CD8-positive, alpha-beta T cell (primary cell): ENCODE measurements at places on chromosomes 7 and 10.

- DNase-seq, result no peak
Observed at GRCh38 chr10:88820748-88821401, 18.3 kb downstream of the LIPM start.

DNA sequence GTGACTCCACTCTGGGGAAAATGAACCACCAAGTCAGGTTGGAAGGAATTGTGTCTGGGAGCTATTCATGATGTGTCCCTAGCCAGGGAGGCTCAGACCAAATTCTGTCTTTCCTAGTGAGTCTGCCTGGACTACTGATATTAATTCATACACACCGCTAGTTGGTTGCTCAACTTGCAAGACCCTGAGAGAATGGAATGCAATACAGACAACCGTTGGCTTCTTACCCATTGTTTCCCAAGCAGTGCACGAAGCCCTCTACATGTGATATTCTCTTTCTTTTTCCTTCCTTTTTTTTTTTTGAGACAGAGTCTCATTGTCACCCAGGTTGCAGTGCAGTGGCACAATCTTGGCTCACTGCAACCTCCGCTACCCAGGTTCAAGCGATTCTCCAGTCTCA is 19.4 kb upstream of the SRGN start:
- no peak for DNase-seq

- no peak for DNase-seq
Observed at GRCh38 chr7:93943816-93944540, 22.4 kb downstream of the GNG11 start.

GRCh38 chr7:108263425-108263824 is 133.3 kb upstream of the LAMB4 start:
- DNase-seq, result no peak

- no peak for DNase-seq
Observed at GRCh38 chr7:47807126-47807525, 141.1 kb downstream of the PKD1L1 start.

GRCh38 chr7:16494955-16495719 is 29.6 kb upstream of the SOSTDC1 start:
- DNase-seq, result no peak

GRCh38 chr7:123929655-123930054 is 4.6 kb downstream of the SPAM1 start:
- DNase-seq, result no peak

DNA sequence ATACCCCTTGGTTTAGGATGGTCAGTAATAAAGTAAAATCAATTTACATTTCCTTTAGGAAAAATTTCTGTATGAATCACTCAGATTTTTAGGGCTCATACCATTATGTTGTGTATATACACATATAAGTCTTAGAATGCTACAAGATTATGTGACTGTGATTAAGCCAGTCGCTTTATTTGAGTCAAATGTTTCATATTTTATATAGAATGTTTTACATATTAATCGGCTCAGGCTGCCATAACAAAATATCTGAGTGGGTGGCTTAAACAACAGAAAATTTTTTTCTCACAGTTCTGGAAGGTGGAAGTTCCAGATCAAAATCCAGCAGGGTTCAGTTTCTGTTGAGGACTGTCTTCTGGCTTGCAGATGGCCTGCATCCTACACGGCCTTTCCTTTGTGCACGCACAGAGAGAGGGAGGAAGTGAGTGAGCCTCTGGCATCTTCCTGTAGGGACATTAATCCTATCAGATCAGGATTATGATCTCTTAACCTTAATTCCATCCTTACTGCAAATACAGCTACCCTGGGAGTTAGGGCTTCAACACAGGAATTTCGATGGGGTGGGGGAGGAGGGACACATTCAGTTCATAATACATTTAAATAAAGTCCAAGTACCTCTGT is 198.0 kb downstream of the PHF14 start:
- no peak for DNase-seq

GRCh38 chr7:132760244-132760623 is 184.0 kb upstream of the PLXNA4 start:
- DNase-seq, result no peak

DNA sequence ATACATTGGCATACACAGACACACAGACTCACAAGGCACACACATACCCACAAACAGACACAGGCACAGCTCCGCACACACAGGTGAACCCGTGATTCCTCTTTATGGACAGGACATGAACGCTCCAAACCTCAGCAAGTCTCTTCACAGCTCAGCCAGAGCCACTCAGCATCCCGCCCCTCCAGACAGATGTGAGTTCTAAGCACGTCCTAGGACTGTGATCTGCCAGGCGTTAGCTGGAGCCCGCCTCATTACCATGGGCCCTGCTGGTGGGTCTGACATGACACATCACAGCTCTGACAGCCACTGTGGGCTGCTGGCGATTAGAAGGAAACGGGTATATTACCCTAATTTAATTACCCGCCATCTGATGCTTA is 176.7 kb upstream of the PPP2R2D start:
- DNase-seq, result no peak

DNA sequence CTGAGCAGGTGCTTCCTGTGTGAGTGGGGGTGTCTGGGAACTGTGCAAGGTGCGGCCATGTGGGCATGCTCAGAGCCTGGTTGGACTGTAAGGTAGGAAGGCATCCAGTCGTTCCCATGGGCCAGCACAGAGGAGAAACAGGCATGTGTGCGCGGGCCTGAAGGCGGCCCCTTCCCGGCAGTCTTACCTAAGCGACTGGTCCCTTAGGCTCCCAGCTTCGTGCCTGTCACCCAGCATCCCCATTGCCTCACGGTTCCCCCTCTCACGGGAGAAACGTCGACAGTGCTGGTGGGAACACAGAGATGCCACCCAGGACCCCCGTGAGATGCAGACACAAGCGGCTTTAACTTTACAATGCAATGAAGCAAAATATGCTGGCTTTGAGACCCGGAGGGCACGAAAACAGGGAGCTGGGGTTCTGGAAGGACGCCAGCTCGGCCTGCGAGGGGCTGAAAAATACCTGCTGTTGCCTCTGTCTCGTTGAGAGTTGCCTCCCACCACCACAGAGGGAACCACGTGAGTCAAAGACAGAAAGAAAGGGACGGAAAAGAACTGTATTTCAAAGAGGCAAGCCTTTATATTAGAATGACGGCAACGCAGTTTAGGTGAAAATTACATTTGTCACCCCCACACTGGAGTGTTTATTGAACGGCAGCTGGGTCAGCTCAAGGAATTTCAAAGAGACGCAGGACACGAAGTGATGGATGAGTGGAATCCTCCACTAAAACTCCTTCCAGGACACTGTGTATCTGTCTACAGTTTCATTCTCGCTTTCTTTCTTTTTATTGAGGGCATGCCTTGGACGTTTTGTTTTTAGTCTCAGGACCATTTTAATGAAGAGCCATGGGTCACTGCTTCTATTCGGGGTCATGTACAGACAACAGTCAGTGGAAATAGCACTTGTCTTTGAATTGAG is 128.4 kb downstream of the DNAJB6 start:
- no peak for DNase-seq

GRCh38 chr10:18236756-18237155 is 96.5 kb downstream of the CACNB2 start:
- DNase-seq, result no peak

- no peak for DNase-seq
Observed at GRCh38 chr10:46329690-46330016, 42.9 kb downstream of the ANTXRL start.

GRCh38 chr7:47461161-47461560 is 120.8 kb downstream of the TNS3 start:
- no peak for DNase-seq

- no peak for DNase-seq
Observed at GRCh38 chr7:33616752-33617151, 288.6 kb upstream of the BMPER start.

GRCh38 chr10:29612657-29613056 is 22.1 kb downstream of the SVIL start:
- DNase-seq, result no peak

DNA sequence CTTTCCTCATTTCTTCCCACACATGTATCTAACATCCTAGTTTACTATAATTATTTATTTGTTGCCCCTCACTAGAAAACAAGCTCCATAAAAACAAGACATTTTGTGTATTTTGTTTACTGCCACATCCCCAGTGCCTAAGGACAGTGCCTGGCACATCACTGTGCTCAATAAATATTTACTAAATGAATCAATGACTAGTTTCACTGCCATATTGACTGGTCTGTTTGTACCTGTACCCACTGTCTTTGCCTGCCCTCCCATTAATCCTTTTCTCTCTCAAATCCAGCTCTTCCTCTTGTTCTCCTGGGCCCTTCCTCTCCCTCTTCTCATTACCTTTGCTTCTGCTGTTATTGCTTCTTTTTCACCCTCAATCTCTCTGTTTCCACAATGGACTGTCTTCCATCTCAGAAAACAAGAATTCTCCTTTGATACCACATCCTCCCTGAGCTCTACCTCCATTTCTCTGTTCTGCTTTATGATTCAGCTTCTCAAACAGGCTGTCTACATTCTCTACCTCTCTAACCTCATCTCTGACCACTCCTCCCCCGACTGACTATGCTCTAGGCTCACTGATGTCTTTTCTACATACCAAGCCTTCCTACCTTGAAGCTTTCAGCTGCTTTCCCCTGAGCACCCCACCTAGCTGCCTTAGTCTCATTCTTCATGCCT is 8.3 kb upstream of the FAM133B start:
- DNase-seq, result no peak

GRCh38 chr7:122595885-122596284 is 103.0 kb downstream of the RNF133 start:
- no peak for DNase-seq

DNA sequence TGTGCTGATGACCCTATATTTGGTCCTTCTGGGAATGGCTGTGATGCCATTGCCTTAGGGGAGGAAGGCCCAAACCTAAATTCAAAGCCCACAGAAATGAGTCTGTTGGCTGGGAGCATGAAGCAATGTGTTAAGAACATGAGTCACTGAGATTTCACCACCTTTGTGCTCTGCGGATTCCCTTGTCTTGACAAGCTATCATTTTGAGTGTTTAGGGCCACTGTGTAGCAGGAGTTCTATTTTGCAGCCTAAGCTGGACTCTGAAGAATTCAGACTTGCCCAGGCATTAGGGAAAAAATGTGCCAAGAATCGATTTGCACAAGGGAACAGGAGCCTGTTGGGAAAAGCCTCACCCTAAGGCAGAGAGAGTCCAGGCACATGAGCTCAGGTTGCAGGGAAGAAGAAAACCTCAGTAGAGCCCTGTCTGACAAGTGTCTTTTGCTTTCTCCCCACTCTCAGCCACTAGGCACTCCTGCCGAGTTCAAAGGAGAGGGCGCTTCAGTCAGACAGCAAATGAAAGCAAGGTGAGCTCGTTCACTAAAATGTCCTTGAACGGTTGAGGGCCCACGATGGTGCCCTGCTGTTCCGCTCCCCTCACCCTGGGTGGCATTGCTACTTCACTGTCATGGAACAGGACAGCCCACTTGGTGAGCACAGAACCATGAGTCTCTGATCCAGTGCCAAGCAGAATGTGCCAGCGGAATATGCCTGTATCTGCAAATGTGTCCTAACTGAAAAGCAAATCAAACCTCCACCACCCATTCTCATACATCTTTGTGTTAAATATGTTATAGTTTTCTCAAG is 93.6 kb downstream of the PRLHR start:
- DNase-seq, result no peak
